CD4-positive, alpha-beta T cell treated with Interleukin-4 for 1 hour (primary cell): ENCODE measurements at places on chromosomes 5 and 9.

- no peak for DNase-seq
Measured at GRCh38 chr9:90775657-90776056, 26.0 kb upstream of the SYK start.

DNA sequence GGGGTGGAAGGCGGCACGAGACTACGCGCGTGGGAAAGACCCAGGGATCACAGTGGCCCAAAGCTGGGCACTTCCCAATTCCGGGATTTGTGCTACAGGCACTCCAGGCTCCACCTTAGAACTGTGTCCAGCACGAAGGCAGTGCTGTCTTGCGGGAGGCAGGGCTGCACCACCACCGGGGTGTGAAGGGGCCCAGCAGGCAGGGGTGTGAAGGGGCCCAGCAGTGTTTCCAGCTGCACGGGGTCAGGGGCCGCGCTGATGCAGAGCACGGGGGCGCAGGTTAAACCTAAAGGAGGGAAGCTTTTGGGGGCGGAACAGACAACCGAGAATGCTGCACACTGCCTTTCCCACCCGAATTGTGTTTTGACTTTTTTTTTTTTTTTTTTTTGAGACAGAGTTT lies 1.1 kb upstream of the PDCD6 start:
- no peak for DNase-seq

GRCh38 chr9:18743971-18744370 lies 270.0 kb downstream of the ADAMTSL1 start:
- no peak for DNase-seq

DNA sequence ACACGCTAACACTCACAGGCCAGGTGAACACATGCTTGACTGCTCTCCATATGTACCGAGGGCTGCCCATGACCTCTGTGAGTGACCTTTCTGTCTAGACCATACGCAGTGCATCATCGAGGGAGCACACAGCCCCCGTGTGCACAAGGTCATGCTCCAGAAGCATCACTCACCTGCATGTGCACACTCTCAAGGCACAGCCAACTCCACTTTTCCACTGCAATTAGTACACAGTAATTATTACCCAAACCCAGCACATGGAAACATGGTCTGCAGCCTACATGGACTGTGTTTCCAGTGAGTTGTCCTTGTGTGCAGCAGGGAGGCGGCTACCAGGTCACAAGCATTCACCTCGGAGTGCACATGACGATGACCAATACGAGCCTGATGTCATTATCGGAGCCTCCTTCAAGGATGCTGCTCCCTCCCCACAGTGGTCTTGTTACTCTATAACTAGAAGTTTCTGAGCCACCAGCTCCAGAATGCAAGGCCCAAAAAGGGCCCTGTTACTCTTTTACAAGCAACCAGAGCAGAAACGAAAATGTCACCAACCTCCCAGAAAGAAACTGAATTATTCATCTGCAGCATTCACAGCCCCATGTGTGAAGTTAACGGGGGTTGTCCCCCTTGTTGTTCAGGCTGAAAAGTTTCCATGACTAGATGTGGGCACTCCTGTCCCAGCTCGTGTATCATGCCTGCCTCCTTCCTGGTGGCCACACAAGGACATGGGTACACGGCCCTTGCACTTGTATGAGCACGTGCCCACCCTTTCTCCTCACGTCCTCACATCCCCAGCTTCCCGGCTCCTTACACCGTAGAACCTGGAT lies 31.2 kb downstream of the SEMA4D start:
- no peak for DNase-seq

DNA sequence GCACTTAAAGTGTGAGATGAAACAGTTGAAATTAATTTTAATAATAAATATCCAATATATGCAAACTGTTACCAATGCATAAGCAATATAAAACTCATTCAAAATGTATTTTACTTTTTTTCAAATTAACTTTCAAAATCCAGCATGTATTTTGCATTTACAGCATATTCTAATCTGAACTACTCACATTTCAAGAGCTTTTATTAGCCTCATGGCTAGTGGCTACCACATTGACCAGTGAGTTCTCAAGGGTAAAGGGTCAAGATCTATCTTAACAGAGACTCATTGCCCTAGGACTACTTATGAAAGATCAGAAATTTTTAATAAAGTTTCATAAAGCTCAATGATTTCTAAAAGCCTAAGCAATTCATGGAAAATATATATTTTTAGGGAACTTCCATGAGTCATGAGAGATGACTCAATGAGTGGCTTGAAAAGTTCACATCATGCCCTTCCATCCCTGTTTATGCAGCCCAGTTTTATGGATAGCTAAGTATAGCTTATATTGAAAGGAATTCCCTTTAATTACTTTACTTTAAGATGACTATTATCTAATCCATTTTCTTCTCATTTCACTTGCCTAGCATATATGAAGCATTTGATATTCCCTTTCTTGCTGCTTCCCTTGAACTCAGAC lies 608.6 kb downstream of the SLCO4C1 start:
- no peak for DNase-seq

- DNase-seq: no peak
Measured at GRCh38 chr5:122680623-122681350, 94.1 kb upstream of the SNX2 start.

DNA sequence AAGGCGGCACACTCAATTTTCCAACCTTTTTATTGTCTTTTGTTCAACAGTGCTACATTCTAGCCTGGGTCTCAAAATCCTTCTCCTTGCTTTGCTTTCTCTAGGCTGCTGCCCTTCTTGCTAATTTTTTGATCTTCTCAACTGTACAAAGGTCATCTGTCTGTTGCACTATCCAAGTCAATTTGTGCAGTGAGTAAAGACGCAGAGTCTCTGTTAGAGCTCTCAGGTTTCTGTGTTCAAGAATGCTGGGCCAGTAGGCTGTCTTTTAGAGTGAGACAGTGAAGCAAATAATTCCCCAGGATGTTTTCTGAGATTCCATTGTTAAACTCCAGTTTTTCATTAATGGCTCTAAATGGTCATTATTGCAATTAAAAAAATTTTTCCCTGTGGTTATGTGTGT lies 255.7 kb upstream of the ACTBL2 start:
- DNase-seq: no peak

DNA sequence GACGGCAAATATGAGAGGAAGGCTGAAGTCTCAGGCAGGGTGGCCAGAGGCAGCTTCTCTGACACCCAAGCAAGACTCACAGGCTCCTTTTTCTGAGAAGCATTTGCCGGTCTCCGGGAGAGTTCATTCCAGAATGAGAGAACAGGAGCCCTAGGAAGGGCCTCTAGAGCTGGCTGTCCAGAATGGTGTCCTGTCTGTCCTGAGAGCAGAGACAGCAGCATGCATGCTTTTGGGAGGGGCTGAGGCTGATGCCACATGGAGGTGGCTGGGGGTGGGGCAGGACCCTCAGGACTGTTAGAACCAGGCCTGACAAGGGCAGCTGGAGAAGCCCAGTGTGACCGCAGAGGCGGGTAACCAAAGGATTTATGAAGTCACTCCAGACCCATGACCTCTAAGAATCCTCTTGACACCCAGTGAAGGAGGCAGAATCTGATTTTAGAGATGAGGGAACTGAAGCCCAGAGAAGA lies 60.0 kb downstream of the SHB start:
- no peak for DNase-seq

- no peak for DNase-seq
Measured at GRCh38 chr9:130029223-130029973, 13.6 kb downstream of the FNBP1 start.

DNA sequence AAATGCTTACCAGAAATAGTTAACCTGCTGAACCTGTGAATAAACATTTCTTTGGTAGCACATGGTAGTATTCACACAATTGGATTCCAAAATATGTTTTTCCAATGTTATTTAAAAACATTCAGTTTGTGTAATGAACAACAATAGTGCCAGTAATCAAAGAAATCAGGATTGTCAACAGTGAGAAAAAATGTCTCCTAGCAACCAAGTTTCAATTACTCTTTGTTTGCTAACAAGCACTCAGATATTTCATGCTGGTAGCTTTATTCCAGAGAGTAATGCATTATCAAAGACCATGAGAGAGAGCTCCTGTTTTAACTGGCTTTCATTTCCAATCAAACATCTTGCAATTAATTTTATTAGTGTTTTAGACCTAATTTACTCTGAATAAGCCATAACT lies 768.1 kb upstream of the GRAMD2B start:
- DNase-seq: no peak

DNA sequence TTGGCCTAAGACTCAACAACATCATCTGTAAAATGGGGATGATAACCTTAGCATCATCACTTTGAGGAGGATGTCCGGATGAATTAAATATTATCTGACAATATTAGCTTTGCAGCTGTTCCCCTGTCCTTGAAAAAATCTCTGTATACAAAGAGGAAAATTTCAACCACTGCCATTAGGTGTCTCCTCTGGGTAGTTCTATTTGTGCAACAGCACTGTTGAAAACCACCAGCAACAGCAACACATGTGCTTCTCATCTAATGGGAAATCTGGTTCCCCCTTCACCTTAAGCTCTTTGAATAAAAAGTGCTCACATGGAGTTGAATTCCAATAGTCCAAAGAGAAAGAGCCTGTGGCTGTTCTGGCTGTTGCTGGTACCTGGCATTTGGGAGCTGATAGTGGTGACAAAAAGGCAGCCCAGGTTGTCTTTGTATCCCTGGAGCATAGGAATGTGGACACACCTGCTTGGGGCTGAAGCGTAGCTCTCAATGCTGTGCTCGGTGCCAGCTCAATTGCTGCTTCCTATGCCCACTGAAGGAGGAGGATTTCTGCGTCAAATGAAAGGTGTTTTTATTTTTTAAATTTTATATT lies 322.1 kb upstream of the MSX2 start:
- no peak for DNase-seq

DNA sequence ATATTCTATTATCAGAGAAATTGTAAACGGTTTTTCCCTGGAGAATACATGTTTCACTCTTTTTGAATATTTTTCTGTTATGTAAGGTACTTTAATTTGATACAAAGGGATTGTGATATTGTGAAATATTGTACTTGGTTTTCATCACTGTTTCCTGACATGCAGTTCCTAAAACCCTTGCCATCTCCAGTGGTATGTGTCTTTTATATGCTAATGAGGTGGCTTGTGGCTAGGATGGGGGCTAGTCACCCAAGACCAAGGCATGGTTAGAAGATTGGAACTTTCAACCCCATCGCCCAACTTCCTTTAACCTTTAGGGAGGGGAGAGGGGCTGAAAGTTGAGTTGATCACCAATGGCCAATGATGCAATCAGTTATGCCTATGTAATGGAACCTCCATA lies 160.6 kb downstream of the TAF11L14 start:
- DNase-seq: no peak

DNA sequence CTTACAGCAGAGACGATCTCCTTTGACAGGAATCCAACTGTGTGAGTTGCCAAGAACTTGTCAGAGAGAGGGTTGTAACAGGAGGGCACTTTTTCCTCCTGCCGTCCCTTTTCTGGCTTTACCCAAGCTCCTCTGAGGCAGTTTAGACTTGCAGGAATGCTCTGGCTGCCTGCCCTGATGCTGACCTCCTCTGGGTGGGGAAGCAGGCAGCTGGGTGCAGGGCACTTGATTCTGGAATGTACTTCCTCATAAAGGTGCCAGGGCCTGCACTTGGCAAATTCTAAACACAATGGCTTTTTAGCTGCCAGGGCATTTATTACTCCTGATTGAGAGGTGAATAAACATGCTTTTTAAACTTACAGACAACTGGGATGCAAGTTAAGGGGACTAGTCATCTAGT lies 190.4 kb downstream of the EPB41L4A start:
- no peak for DNase-seq

DNA sequence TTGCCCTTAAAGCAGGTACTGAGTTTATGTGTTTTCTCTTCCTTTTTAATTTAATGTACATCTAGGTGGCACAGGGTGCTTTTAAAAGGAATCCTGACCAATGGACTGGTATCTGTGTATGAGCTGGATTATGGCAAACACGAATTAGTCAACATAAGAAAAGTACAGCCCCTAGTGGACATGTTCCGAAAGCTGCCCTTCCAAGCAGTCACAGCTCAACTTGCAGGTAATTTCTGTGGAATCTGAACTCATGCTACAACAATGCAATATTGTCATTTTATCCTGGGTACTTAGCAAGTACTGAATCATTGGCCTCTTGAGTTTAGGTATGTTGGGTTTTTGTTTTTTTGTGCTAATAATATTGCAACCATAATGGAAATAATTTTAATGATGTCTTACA lies 14.4 kb upstream of the TMOD1 start:
- no peak for DNase-seq

- DNase-seq: no peak
Measured at GRCh38 chr9:73951147-73951546, 546.0 kb upstream of the RORB start.

DNA sequence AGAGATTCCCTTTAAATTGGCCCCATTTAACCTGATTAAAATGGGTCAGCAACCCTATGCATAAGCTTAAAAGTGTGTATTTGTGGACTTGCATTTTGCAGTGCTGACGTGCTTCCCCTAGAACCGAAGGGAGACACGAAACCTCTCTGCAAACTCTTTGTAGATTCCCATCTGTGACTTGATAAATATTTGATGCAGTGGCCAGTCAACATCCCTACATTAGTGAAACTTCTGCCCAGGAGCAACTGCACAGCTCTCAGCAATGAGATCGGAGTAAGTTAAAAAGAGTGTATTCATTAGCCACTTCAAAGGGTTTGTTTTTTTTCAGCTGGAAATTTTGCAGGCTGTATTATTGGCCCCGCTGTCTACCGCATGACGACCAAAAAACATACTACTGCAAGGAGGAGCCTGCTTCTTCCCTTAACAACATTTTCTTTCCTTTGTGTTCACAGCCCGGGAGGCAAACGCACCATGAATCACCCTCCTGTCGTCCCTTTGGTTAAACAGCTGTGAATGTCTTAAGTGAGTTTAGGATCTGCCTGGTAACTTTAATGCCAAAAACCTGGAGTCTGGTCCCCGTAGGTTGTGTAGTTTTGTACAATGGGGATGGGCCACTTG lies 38.0 kb upstream of the TCERG1 start:
- no peak for DNase-seq

DNA sequence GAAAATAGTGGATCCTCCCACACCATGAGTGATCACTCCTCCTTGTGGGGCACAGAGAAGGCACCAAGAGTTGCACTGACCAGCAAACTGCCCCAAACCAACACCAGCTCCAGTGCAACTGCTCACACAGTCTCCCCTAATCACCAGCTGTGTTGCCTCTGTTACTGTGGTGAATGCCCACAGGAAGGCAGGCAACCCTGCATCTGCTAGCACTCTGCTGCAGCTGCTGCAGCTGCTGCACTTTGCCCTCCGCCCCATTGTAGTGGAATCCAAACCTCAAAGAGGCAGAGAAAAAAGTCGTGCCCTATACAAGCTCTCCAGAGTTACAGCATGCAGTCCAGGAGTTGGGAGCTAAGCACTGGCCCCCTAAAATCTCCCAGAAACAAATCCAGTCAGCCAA lies 339.6 kb downstream of the TRIM36 start:
- no peak for DNase-seq

- DNase-seq: no peak
Measured at GRCh38 chr9:91211414-91211813, 150.3 kb downstream of the AUH start.

GRCh38 chr9:106861640-106862109 lies 1.3 kb upstream of the ZNF462 start:
- DNase-seq: no peak

- DNase-seq: no peak
Measured at GRCh38 chr5:116593340-116593739, 18.7 kb upstream of the SEMA6A start.
